HAP-1 (cell line): ENCODE measurements at places on chromosomes 4 and X.

DNA sequence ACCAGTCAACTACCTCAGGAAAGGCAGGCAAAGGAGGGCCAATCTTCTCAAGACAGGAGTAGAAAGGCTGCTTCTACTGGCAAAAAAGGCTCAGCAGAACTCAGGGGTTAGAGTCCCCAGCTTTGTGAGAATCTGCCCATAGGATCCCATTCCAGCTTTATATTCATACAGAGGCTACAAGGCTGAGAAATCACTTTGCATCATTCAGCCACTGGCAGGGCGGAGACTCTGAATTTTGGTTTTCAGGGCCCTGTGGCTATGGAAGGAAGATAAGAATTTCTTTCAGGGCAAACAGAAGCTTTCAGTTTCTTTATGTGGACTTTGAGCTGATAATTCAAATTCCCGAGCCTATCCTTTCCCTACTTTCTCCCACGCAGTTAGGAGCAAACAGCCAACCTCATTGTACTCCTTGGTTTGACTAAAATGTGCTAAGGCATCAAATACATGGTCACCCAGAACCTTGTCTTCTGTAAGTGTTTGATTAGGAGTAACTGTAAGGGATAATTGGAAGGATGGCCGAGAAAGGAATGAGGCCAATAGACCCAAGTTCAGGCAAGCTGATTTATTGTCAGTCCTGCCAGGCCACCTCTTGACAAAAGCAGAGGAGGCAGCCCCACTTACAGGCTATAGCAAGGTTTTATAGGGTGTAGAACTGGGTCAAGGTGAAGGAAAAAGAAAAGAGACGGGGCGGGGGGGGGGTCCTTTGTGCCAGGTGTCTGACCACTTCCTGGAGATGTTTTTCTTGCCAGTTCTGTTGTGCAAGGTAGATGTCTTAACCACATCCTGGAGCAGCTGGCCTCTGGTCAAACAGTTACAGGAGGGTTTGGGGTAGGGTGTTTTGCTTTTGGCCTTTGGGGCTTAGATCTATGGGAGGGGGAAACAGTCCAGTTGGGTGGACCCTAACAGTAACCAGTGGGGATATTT lies 165.3 kb upstream of the PPP1R2C start:
- DNase-seq: no peak

DNA sequence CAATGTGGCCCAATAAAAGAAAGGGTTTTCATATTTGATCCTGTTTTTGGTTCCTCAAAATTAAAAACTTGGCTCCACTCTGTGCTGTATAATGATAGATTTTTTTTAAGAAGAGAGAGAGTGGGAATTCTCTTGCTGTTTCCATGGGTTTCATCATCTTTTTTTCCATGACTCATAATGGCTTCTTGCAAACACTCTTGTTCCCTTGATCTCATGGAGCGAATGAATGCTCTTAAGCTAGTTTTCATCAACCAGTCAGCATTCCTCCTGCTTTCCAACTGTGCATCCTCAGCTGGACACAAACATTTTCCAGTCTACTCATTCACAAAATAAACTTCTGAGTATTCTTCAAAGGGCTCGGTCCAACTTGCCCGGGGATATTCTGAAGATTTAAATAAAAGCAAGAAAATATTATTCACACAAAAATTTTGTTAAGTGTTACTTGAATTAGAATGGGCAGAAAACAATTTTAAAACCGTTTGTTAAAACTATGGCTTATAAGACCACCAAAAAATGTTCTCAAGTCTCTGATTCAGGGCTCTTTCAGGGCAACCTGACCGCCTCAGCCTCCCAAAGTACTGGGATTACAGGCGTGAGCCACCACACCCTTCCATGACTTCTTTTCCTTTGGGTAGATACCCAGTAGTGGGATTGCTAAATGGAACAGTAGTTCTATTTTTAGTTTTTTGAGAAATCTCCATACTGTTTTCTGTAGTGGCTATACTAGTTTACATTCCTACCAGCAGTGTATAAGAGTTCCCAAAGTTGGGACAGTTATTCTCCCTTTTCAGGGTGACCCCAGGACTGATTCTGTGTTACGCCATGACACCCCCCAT lies 64.7 kb downstream of the TMEM156 start:
- DNase-seq: no peak

GRCh38 chr4:152109531-152110509 lies 349.0 kb upstream of the GATB start:
- DNase-seq: no peak

DNA sequence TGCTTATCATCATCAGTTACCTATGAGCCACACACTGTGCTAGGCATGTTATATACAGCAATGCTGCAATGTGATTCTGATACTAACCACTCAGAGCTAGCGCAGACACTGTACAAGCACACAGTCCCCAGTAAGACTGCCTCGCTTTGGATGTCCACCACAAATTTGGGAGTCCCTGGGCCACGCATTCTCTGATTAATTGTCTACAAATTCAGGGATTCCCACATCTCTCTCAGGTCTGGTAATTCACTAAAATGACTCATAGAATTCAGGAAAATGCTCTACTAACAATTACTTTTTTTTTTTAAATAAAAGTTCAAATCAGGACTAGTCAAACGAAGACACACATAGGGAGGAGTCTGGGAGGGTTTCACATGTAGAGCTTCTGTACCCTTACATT lies 652.1 kb upstream of the AADAT start:
- DNase-seq: no peak

DNA sequence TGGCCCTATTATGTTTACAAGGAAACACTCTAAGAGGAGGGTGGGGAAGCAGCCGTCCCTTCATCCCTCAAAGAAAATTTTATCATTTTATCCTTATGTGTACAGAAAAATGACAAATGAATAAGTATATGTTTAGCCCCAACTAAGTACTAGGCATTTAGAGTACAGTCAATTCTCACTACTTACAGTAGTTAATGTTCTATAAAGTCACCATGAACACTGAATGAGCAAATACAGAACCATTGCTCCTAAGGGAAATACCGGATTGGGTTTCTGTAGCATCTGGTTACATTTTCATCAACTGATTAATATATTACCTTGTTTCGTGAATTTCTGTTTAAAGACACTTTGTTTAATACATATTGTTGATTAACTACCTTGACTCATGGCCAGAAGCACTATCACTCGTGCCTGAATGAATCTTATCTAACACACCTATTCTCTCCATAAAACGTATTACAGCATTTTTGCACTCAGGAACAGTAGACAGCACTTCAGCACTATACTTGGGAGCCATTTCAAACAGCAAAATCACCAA lies 109.3 kb downstream of the ASB9 start:
- no peak for DNase-seq

- DNase-seq: no peak
Observed at GRCh38 chr4:22463179-22463578, 52.7 kb downstream of the ADGRA3 start.

- no peak for DNase-seq
Observed at GRCh38 chr4:110621328-110621812, 1.5 kb downstream of the PITX2 start.

GRCh38 chrX:75156531-75156945 lies 455 bp upstream of the ABCB7 start:
- no peak for DNase-seq

DNA sequence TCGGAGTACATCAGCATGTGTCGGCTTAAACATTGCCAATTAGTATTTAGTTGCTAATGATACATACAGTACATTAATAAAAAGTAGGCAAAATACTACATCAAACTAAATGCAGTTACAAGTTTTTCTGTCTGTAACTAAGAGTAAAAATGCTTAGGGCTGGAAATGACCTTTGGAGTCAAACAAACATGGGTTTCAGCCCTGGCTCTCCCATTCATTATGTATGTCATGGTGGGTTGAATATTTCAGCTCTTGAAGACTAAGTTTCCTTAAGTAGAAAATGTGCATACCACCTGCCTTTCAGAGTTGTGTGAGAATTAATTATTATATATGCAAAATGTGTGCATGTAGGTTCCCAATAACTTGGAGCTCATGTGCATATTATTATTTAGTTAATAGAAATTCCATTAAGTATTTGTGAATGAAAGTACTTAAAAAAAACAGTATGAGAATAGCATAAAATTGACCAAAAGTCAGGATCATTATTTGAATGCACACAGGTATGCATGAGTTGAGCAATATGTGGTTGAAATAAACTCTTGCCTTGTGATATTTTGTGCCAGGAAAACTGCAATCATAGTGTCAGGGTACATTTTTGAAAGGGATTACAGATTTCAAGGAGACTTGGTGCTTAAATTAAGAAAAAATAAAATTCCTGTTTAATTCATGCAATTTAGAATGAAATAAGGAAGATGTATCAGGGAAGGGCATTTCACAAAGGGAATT lies 2048.7 kb downstream of the PCDH7 start:
- DNase-seq: no peak

GRCh38 chr4:96455045-96455720 lies 615.3 kb downstream of the PDHA2 start:
- DNase-seq: no peak

- no peak for DNase-seq
Observed at GRCh38 chrX:9456250-9457074, 8.4 kb upstream of the TBL1X start.

GRCh38 chrX:74344280-74344622 lies 40.3 kb downstream of the ZCCHC13 start:
- DNase-seq: no peak
